ENCODE measurements at places on chromosomes 13 and 19.

GRCh38 chr13:40492511-40492910 lies 173.9 kb downstream of the FOXO1 start:
- DNase-seq = no peak

GRCh38 chr13:108342369-108343289 lies 73.1 kb downstream of the TNFSF13B start:
- DNase-seq = peak; percentile 9

GRCh38 chr13:76116751-76117360 lies 480.7 kb downstream of the LMO7 start:
- DNase-seq = no peak

GRCh38 chr13:52884429-52885010 lies 36.1 kb upstream of the PCDH8 start:
- no peak for DNase-seq

- no peak for DNase-seq
Observed at GRCh38 chr13:102267191-102267590, 134.7 kb downstream of the FGF14 start.

GRCh38 chr19:39731685-39732084 lies 6.1 kb downstream of the CLC start:
- no peak for DNase-seq

DNA sequence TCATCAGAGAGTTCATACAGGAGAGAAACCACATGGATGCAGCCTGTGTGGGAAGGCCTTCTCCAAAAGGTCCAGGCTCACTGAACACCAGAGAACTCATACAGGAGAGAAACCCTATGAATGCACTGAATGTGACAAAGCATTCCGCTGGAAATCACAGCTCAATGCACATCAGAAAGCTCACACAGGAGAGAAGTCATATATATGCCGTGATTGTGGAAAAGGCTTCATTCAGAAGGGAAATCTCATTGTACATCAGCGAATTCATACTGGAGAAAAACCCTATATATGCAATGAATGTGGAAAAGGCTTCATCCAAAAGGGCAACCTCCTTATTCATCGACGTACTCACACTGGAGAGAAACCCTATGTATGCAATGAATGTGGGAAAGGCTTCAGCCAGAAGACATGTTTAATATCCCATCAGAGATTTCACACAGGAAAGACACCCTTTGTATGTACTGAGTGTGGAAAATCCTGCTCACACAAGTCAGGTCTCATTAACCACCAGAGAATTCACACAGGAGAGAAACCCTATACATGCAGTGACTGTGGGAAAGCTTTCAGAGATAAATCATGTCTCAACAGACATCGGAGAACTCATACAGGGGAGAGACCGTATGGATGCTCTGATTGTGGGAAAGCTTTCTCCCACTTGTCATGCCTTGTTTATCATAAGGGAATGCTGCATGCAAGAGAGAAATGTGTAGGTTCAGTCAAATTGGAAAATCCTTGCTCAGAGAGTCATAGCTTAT lies 17.7 kb downstream of the ZNF613 start:
- no peak for DNase-seq

DNA sequence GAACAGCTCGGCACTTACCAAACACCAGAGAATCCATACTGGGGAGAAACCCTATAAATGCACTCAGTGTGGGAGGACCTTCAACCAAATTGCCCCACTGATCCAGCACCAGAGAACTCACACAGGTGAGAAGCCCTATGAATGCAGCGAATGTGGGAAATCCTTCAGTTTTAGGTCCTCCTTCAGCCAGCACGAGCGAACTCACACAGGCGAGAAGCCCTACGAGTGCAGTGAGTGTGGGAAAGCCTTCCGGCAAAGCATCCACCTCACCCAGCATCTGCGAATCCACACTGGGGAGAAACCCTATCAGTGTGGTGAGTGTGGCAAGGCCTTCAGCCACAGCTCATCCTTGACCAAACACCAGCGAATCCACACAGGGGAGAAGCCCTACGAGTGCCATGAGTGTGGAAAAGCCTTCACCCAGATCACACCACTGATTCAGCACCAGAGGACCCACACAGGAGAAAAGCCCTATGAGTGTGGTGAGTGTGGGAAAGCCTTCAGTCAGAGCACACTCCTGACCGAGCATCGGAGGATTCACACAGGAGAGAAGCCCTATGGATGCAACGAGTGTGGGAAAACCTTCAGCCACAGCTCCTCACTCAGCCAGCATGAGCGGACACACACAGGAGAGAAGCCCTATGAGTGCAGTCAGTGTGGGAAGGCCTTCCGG lies 8.3 kb downstream of the ZNF135 start:
- DNase-seq = no peak

DNA sequence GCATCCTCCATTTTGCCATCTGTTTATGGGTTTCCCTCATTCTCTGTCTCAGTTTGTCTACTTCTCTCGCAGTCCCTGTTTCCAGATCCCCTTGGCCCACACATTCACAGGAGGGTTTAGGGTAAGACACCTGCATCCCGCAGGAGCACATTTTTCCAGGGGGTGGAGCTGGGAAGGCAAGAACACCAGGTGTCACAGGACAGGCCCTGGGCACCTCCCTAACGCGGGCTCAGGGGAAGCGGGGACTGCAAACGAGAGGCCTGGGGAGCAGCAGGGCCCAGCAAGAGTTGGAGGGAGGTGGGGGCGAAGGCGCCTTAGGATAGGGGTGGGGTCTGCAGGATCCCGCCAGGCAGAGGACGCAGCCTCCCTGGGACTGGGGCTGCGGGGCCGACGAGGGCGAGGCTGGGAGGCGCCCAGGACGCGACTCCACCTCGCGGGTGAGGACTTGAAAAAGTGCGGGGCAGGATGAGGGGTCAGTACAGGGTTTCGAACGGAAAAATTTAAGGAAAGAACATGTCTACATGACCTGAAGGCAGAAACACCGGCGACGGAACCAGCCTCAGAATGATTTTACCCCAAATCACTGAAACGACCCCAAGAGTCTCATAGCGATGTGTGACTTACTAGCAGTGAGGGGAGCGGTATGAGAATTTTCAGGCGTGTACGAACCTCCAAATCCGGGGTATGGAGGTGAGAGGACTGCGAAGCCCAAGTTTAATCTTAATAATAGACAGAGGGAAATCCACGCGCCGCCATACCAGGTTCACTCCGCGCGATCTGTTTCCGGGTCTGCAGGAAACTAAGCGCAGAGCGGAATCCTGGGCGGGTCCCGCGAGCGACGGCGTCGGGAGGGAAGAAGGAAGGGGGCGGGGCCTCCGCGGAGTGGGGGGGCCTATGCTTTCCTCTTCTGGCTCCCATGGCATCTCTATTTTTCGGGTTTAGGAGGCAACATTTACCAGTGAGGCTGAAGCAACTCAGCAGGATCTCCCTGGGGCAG lies 7.1 kb upstream of the ERVV-2 start:
- peak; percentile 17 for DNase-seq

DNA sequence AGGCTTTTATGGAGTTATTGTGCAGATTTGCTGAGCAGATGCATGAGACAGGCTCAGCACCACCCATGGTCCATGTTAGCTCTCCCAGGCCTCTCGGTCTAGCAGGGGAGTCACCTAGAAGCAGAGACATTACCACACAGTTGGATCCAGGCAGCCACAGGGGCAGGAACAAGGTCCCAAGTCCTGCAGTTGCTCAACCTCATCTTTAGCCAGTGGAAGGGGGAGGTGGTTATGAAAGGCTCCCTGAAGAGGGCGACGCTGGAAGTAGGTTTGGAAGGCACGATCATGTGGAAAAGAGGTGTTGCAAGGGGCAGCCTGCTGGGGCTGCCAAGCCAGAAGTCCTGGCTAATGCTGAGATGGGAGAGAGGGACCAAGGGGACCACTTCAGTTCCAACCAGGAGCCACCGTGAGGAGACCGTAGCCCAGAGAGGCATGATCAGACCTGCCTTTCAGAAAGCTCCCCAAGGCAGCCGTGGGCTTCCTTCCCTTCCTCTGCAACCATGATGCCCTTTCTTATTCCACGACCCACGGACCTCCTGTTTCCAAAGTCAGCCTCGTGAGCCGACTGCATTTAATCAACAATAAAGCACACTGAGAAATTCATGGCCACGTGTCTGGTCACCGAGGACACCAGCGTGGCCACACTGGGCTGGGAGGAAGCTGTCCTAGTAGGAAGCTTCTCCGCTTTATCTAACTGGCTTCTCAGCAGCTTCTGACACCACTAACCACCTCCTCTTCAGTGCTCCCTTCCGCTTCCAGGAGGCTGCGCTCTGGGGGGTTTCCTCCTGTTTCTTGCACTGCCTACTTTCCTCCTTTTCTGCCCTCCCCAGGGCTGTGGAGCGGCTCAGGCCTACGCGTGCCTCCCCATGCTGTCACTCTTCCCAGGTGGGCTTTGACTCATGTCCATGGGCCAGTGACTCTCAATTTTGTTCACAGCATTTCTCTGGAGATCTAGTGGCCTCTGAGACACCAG lies 2.6 kb downstream of the AP1M1 start:
- no peak for DNase-seq

- DNase-seq = no peak
Observed at GRCh38 chr13:111911121-111911720, 155.7 kb upstream of the SOX1 start.

- no peak for DNase-seq
Observed at GRCh38 chr13:23427342-23427843, 6.1 kb downstream of the SACS start.

DNA sequence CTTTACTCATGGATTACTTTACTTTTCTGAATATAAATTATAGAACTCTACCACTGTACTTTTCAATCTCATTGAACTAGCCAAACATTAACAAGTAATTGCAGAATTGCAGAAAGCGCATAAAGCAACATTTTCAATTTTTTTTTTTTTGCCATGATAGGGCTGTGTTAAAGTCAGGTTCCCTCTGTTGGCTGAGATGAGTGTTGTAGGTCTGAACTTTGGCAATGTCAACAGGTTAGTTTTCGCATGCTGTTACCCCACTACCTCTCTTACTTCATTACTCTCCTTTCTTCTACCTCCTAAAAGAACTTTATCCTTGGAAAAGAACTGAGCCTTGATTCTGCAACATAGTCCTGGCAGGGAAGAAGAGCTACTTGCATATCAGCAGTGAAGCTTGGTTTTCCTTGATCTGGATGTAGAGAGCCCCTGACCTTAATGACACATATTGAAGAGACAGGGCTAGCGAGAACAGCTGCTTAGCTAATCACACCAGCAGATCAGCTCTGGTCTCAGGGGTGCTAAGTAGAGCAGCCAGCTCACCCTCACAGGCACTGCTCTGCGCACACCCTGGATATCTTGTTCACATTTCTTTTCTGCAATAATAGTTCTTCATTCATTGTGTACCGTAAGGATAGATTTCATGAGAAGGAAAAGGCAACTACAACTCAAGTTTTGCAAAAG lies 119.5 kb downstream of the FLT1 start:
- DNase-seq = no peak

DNA sequence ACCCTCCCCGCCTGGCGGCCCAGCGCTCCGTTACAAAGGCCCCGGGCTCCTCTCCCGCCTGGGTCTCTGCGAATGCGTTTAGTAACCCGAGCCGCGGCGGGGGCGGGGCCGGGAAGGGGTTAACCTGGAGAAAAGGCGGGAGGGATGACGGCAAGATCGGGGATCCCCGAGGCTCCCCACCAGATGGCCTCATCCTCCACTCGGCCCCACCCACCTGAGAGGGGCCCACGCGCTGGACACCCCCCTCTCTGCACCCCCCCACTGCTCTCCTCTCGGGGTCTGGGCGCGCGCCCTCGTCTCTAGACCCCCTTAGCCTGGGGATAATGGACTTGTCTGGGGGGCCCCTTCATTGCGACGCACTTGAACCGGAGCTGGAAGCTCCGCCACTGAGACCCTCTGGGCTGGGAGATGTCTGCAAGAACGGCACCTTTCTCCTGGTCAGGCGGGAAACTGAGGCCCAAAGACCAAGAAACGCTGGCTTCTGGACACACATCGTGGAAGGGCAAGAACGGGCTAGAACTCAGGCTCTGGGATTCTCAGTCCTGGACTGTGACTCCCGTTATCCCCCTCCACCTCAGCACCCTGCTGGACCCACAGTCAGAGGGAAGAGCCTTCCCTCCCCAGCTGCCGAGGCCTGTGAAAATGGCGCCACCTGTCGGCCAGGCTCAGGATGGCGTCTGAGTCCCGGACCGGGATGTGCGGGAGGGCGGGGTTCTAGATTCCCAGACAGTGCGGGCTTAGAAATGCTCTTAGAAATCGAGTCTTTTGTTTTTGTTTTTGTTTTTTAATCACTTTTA lies 2.9 kb upstream of the LTBP4 start:
- peak; percentile 86 for DNase-seq

GRCh38 chr19:5827891-5828660 lies 11.4 kb downstream of the FUT6 start:
- peak; percentile 51 for DNase-seq

GRCh38 chr19:8158411-8159074 lies 9.2 kb upstream of the FBN3 start:
- DNase-seq = peak; percentile 76
